ENCODE measurements at places on chromosomes 5 and 9.

GRCh38 chr5:172906436-172906835 lies 52.8 kb upstream of the RPL26L1 start:
- no peak for DNase-seq

DNA sequence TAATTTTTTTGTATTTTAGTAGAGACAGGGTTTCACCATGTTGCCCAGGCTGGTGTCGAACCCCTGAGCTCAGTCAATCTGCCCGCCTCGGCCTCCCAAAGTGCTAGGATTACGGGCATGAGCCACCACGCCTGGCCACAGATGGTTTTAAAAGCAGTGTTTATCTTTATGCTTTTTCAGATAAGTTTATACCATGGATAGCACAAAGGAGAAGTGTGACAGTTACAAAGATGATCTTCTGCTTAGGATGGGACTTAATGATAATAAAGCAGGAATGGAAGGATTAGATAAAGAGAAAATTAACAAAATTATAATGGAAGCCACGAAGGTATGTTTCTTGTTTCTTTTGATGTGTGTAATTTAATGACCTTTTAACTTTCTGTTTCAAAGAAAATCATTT lies 35.1 kb downstream of the POLK start:
- DNase-seq = no peak

DNA sequence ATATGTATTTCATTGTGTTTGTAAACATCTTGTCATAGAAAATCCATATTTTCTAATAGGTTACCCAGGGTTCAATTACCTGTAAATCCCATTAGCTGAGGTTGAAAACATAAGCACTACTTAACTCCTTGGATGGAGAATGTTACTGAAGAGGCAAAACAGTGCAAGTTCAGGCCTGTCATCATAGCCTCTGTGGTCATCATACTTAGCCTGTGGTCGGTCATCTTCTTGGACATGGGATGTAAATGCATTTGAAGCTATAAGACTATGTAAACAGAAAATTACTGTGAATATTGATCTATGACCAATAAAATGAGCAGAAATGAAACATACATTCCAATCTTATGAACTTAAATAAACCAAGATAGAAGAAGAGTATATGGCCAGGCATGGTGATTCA lies 164.7 kb downstream of the CHSY3 start:
- DNase-seq = no peak

DNA sequence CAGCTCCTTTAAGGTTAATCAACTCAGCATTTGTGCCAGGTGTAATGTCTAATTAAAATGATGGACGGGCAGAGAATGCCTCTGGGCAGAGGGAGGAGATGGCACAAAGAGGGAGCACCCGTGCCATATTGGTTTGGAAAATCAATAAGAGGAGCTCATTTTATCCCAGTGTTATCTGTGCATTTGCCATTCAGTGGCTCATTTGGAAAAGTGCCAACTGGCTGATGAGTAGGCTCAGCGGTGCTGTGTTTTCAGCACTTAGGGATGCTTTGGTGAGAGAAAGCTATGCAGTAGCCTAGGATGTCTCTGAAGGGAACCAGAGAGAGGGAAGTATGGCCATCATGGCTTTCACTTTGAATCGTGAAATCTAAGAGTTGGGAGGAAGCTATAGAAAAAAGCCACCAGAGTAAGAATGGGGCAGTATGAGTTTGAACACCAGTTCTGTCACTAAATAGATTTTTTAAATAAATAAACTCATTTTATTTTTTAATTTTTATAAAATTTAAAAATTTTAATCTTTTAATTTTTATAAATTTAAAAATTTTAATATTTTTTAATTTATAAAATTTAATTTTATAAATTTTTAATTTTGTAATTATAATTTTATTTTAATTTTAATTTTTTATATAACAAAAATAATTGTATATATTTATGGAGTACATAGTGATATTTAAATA lies 472.8 kb downstream of the BRINP1 start:
- no peak for DNase-seq

GRCh38 chr5:24783596-24783995 lies 138.8 kb upstream of the CDH10 start:
- no peak for DNase-seq

- DNase-seq = no peak
Observed at GRCh38 chr5:17838469-17838868, 204.2 kb downstream of the TAF11L14 start.

GRCh38 chr9:113844466-113844865 lies 31.6 kb upstream of the ZNF618 start:
- DNase-seq = no peak

GRCh38 chr9:20782289-20782688 lies 98.2 kb downstream of the FOCAD start:
- DNase-seq = no peak

DNA sequence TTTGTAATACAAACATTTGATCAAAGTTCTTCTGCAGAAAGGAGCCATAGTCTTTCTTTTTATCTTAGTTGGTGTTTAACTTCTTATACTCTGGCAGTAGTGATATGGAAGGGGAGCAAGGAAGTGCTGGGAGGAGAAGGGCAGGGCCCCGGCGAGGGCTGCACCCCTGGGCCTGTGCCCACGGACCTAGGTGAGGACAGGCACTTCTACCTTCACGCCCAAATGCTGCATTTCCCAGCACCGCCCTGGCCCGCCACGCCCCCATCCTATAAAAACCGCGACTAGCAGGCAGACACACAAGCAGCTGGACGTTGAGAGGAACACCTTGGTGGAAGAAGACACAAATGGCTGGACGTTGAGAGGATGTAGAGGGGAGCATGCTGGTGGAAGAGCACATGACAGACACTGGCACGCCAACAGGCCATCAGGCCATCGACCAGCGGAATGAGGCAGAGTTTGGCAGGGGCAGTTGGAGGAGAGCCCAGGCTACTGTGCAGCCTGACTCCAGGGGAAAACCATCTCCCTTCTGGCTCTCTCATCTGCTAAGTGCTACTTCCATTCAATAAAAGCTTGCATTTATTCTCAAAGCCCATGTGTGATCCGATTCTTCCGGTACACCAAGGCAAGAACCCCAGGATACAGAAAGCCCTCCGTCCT lies 81.5 kb upstream of the C9orf72 start:
- DNase-seq = no peak

DNA sequence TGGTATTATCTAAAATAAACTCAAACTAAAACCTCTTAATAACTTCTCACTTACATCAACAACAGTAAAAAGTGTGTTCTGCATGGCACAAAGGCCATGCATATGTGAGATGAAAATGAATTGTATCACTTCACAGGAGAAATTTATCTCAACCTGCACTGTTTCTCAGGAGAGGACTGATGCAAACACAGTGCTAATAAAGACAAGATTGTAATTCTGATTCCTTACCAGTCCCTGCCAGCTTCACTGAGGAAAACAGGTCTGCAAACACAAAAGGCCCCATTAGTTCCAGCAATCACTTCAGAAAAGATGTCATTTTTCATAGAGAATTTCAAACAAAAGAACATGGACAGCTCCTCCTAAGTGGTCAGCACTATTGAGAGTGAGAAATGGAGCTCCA lies 117.3 kb upstream of the PDE4D start:
- DNase-seq = no peak

DNA sequence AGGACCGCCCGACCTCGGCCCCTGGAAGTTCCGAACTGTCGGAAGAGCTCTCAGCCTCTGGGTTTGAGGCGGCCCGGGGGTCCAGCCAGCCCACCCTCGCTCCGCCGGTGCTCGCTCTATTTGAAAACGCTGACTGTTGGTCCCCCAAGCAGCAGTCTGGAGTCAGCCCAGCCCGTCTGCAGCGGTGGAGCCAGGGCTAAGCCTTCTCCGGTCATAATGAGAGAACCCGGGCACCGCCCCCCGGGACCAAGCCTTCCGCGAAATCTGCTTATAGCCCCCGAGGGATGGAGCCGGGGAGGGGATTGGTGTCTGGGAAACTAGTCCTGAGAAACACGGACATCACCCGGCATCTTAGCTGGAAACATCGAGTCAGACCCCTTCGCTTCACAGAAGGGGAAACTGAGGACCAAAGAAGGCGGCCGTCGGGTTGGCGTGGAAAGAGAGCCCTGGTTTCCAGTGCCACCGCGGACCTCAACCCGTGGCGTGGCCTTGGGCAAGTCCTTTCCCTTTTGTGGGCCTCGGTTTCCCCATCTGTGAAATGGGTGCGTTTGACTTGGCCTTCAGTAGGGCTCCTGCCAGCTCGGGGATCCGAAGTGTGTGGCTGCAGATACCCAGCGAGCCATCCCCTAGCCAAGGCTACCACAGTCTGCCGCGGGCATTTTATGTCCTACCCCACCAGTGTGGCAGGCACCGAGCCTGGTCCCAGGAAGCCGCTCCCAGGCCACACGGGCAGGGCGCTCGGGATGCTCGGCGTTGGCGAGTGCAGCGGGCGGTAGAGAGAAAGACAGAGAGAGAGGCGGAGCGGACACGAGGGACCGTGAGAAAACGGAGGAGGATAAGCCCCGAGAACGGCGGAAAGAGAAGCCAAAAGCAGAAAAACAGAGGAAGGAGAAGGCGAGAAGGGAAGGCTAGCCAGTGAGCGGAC lies 857 bp downstream of the ADAM19 start:
- peak; percentile 68 for DNase-seq

DNA sequence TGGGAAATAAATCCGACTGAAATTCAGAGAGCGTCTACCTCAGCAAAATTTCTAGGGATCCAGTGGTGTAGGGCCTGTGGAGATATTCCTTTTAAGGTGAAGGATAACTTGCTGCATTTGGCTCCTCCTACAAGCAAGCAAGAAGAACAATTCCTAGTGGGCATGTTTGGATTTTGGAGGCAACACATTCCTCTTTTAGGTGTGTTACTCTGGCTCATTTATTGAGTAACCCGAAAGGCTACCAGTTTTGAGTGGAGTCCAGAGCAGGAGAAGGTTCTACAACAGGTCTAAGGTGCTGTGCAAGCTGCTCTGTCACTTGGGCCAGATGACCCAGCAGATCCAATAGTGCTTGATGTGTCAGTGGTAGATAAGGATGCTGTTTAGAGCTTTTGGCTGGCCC lies 862.4 kb upstream of the CDH9 start:
- DNase-seq = no peak

DNA sequence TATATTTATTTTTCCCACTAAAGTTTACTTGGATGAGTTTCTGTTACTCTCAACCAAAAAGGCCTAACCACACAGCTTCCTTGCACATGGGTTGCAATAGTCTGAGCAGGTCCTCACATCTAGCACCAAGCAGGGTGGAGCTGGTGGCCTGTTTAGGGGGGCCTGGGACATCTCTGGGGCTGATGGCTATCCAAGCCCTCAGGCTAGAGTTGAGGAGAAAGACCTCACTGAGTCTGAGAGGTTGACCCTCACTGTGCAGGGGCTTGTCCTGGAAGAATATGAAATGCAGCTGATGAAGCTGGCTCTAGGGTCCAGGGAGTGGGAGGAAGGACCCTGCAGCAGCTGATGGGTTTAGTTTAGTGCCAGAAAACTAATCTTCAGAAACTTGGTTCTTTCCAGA lies 217.1 kb upstream of the MVB12B start:
- no peak for DNase-seq
